SJSA1 (cell line): ENCODE measurements at places on chromosomes 3 and 15. TPM values are rescaled to one million over a fixed set of nuclear protein-coding genes. Genes with fewer than 3 reads are reported as not detected.

- no peak overlapping the region for H3K27ac ChIP-seq
- H3K4me3 ChIP-seq: no peak overlapping the region
- no peak for DNase-seq
These were observed 483.2 kb downstream of the TBL1XR1 start for GRCh38 chr3:176714034-176714433.

DNA sequence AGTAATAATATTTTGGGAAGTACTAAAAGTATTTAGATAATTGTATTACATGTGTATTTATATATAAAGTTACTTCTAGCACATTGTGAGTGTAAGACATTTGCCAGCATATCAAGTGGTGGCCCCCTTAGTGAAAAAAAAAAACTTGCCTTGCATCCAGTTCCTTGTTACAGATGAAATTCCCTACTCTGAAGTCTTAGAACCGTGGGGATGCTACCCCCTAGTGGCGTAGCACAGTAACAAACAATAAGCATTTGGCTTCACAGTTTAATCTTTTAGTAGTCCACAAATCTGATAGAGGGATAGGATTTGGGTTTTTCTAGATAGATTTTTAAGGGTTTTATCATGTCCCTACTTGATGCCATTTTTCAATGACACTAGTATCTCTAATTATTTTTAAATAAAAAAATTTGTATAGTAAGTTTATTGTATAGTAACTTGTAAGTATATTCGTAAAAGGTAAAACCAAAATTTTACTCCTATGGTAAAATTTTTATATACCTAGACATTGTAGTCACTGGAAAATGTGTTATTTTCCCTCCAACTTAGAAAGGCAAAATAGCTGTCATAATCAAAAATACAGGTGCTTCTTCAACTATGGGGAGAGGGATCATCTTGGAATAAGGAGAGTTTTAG lies 14.3 kb downstream of the SMC4 start:
- H3K4me3 ChIP-seq: no peak overlapping the region
- peak; percentile 64 for DNase-seq
- H3K4me1 ChIP-seq: peaks cover 5% of the 10 kb centered on the region; the same call in 1 of the 2 replicates
- H3K27me3 ChIP-seq: no peaks in the 10 kb centered on the region
- no peak overlapping the region for H3K27ac ChIP-seq
- peaks cover 97% of the 10 kb centered on the region for H3K36me3 ChIP-seq

GRCh38 chr3:58088501-58088900 lies 80.3 kb downstream of the FLNB start:
- H3K27ac ChIP-seq: no peak overlapping the region
- no peak for DNase-seq
- H3K4me1 ChIP-seq: peaks cover 1% of the 10 kb centered on the region
- H3K27me3 ChIP-seq: no peaks in the 10 kb centered on the region

- no peak for DNase-seq
- no peak overlapping the region for H3K4me3 ChIP-seq
- peaks cover 16% of the 10 kb centered on the region for H3K4me1 ChIP-seq
These were observed 1.7 kb upstream of the PIAS1 start for GRCh38 chr15:68052431-68052830.

- no peak for DNase-seq
- no peak overlapping the region for H3K4me3 ChIP-seq
- no peaks in the 10 kb centered on the region for H3K36me3 ChIP-seq
- no peaks in the 10 kb centered on the region; the same call in 1 of the 2 replicates for H3K4me1 ChIP-seq
- no peaks in the 10 kb centered on the region for H3K27me3 ChIP-seq
These were observed 61.1 kb downstream of the TIPARP start for GRCh38 chr3:156735471-156735870.

- H3K27me3 ChIP-seq: no peaks in the 10 kb centered on the region
- peak overlapping the region; percentile 84; the same call in 1 of the 2 replicates for H3K27ac ChIP-seq
- peaks cover 44% of the 10 kb centered on the region for H3K36me3 ChIP-seq
- DNase-seq: no peak
These were observed 2.1 kb downstream of the LARP6 start for GRCh38 chr15:70851889-70852288.

- no peak overlapping the region for H3K4me3 ChIP-seq
- no peak overlapping the region for H3K27ac ChIP-seq
- DNase-seq: no peak
- H3K27me3 ChIP-seq: no peaks in the 10 kb centered on the region
- H3K36me3 ChIP-seq: no peaks in the 10 kb centered on the region
- no peaks in the 10 kb centered on the region for H3K4me1 ChIP-seq
These were observed 8.4 kb downstream of the MORC1 start for GRCh38 chr3:109109574-109109973.

- H3K4me1 ChIP-seq: peaks cover 14% of the 10 kb centered on the region; the same call in 1 of the 2 replicates
- H3K36me3 ChIP-seq: no peaks in the 10 kb centered on the region
- H3K4me3 ChIP-seq: no peak overlapping the region
- H3K27me3 ChIP-seq: no peaks in the 10 kb centered on the region
- DNase-seq: peak; percentile 43
- no peak overlapping the region for H3K27ac ChIP-seq
These were observed 33.9 kb downstream of the PFN2 start for GRCh38 chr3:149936812-149937230.

DNA sequence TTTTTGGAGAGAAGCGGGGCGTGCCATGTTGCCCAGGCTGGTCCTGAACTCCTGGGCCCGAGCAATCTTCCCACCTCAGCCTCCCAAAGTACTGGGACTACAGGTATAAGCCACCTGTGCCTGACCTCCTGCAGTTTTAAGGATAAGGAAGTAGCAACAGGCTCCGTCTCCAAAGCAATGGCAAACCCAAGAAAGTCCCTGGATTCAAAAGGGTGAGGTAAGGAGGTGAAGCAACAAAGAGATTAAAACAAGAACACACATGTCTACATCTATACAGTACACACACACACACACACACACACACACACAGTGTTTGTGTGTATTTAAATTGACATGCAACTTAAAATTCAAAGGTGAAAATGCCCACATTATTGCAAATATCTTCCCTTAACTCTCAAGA lies 58.9 kb downstream of the ABCC5 start:
- no peak overlapping the region for H3K4me3 ChIP-seq
- no peaks in the 10 kb centered on the region for H3K27me3 ChIP-seq
- no peaks in the 10 kb centered on the region for H3K4me1 ChIP-seq
- H3K36me3 ChIP-seq: peaks cover 4% of the 10 kb centered on the region; the same call in 1 of the 2 replicates
- DNase-seq: no peak

DNA sequence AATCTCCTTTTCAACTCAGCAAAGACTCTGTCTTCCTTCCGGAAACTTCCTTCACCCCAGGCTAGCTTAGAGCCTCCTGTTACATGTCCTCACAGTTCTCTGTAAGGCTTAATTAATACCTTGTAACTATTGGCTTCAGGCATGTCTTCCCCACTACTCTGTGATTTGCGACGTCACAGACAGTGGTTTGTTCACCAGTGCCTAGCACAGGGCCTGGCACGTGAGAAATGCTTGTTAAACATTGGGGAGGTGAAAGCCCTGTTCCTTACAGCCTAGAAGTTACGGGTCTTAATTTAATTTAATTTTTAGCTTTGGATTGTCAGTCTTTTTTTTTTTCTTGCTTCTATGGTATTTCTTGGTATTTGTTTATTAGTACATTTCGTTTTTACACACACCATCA lies 36.4 kb upstream of the CACNA2D3 start:
- H3K27me3 ChIP-seq: peaks cover 8% of the 10 kb centered on the region; the same call in 1 of the 2 replicates
- H3K4me3 ChIP-seq: no peak overlapping the region
- no peaks in the 10 kb centered on the region for H3K36me3 ChIP-seq

- no peak overlapping the region for H3K27ac ChIP-seq
- no peak overlapping the region for H3K4me3 ChIP-seq
- H3K27me3 ChIP-seq: no peaks in the 10 kb centered on the region
- DNase-seq: no peak
- no peaks in the 10 kb centered on the region for H3K4me1 ChIP-seq
These were observed 31.9 kb upstream of the STRIT1 start for GRCh38 chr3:155325263-155325835.

DNA sequence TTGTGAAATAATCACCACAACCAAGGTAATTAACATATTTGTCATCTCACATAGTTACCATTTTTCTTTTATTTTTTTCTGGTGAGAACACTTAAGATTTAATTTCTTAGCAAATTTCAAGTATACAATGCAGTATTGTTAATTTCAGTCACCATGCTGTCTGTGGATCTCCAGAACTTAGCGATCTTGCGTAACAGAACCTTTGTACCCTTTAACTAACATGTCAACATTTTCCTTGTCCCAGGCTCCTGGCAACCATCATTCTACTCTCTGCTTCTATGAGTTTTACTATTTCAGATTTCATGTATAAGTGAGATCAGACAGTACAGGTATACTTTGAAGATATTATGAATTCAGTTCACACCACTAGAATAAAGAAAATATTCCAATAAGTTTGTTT lies 154.4 kb downstream of the KCNAB1 start:
- H3K27ac ChIP-seq: no peak overlapping the region
- H3K4me1 ChIP-seq: no peaks in the 10 kb centered on the region
- H3K36me3 ChIP-seq: no peaks in the 10 kb centered on the region
- no peak overlapping the region for H3K4me3 ChIP-seq

DNA sequence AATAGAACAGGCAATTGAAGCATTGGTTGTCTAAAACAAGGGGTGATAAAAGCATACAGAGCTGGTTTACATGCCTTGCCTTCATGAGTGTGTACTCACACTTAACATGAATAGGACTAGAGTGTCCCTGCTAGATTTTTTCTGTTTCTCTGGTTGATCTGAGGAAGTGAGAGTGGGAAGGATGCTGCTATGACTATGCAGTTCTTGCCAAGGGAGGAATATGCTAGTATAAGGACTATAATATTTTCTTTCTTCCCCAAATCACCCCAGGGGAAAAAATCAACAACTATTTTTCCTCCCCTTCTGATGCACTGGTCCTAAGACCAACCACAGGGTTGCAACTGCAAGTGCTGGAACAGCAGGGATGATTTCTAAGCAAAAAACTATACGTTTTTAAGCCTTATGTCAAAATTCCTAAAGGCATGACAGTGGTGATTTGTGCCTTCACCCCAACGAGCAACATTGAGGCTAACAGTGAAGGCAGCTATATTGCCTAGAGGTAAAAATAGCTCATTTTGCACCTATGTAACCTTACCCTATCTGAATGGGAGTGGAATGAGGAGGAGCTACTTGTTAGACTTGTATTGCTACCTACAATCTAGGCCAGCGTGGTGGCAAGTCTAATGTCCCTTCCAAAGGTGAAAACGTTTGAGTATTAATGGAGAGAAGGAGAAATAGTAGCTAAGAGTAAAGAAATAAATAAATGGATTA lies 33.5 kb upstream of the USP8 start:
- no peaks in the 10 kb centered on the region for H3K27me3 ChIP-seq
- no peak for DNase-seq
- H3K36me3 ChIP-seq: no peaks in the 10 kb centered on the region
- no peak overlapping the region for H3K27ac ChIP-seq
- H3K4me3 ChIP-seq: no peak overlapping the region
- no peaks in the 10 kb centered on the region for H3K4me1 ChIP-seq

WHAMM gene
- total RNA-seq: 4.7 and 4.8 TPM in 2 replicates

DRD3 gene
- not detected in 2 replicates for total RNA-seq

ZNF385D gene
- total RNA-seq: not detected in 2 replicates

EOMES gene
- total RNA-seq: not detected in 2 replicates

ZNF80 gene
- total RNA-seq: not detected in 2 replicates

CAMK1 gene
- total RNA-seq: 10.0 and 11.8 TPM in 2 replicates

ZNF502 gene
- total RNA-seq: 0.79 TPM in 1 of 2 replicates, not detected in the other

GOLGA6L1 gene
- not detected in 2 replicates for total RNA-seq

SLC51A gene
- total RNA-seq: not detected in 2 replicates

CLDN18 gene
- total RNA-seq: not detected in 2 replicates

NR1I2 gene
- total RNA-seq: 0.08 TPM in 1 of 2 replicates, not detected in the other

MGLL gene
- 31.9 and 47.7 TPM in 2 replicates for total RNA-seq

ARRDC4 gene
- total RNA-seq: 4.2 and 8.3 TPM in 2 replicates
